NCI-H1105 (cell line): ENCODE measurements at places on chromosomes 5 and 9.
A peak's percentile ranks its signal among the peaks of the same experiment; 100 is the strongest.

DNA sequence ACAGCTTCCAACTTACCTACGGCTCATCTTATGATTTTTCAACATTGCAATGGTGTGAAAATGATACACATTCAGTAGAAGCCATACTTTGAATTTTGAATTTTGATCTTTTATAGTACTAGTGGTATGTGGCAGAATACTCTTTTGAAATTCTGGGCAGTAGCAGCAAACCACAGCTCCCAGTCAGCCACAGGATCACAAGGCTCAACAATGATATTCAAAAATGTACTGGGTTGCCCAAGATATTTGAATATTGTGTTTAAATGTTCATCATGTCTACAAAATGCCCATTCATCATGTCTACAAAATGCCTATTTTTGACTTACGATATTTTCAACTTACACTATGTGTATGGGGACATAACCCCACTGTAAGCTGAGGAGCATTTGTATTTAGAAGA is 81.3 kb upstream of the PRR16 start:
- no peak for DNase-seq

GRCh38 chr5:119356612-119357188 is 881 bp downstream of the TNFAIP8 start:
- peak; percentile 9 for DNase-seq

- no peak for DNase-seq
These were observed 185.5 kb downstream of the TAF11L14 start for GRCh38 chr5:17819783-17820182.

DNA sequence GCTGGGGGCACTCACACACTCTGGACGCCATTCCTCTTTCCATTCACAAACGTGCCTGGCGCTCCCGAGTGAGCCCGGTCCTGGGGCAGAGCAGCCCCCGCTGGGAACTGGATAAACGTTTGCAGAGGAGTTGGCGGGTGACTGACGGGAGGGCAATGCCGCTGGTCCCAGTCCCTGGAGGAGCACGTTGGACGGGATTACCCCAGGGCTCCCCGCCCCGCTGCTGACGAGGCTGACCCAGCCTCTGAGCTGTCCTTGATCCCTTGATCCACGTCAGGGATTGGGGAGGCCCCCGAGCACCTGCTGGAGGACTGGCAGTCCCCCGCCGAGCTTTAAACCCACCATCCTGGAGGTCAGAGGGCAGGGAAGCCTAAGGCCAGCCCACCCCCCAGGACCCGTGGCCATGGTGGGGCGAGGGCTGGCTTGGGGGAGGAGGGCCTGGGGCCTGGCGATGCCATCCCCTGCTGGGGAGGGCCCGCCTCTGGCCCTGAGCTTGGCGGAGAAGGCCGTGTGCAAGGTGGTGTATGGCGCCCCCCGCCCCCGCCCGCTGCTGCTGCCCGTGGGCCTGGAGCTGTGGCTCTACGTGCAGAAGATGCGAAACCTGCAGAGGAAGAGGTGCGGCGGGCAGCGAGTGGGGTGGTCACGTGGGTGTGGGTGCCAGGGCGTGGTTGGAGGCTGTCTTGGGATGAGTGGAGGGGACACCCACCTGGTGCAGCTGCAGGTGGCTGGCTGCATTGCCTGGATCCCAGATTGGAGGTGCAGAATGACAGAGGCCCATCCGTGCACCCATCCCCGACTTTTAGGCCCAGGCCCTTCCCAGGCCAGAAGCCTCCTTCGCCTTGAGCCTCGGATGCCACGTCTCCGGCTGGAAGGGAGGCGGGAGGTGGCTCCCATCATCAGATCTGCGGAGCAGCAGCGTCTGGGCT is 4.5 kb downstream of the GPSM1 start:
- DNase-seq, result no peak

GRCh38 chr9:137447722-137448601 is 6.8 kb upstream of the ENTPD8 start:
- DNase-seq, result no peak

- DNase-seq, result no peak
These were observed 93.5 kb upstream of the LRRTM2 start for GRCh38 chr5:138968601-138969000.

GRCh38 chr5:20102293-20102692 is 114.3 kb upstream of the CDH18 start:
- DNase-seq, result no peak

- DNase-seq, result no peak
These were observed 1381.8 kb downstream of the EFNA5 start for GRCh38 chr5:106288979-106289378.

DNA sequence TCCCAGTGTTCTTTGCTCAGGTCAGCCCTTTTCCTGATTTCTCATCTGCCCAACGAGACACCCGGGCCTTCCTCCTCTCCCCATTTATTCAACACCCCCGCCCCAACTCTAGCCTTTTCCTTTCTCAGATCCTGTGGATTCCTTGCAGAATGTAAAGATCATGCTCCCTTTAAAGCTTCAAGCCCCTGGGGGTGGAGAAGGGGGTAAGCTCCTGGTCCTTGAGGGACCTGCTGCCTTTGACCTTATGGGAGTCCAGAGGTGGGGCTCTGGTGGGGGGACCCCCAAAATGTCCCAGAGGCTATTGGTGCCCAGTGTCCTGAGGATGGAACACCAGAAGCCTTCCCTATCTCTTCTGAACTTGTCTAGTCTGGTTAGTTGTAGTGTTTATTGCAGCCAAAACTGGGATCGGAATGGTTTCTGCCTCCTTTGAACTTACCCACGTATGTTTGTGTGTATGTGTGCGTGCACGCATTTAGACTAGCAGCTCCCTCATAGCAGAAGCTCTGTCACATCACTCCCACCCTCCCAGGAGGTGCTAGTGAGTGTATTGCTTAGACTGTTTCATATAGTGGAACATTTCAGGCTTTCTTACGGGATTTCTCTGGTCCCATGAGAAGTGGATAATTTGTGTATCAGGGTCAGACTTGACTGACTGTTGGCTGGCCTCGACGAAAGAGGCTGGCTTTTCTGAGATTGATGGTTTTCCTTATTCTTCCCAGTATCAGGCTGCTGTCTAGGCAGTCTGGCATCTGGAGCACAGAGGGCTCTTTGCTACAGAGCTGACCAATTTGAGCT is 1.1 kb downstream of the GALNT10 start:
- DNase-seq, result no peak

- DNase-seq, result no peak
These were observed 121.2 kb downstream of the RAPGEF6 start for GRCh38 chr5:131513780-131514179.

DNA sequence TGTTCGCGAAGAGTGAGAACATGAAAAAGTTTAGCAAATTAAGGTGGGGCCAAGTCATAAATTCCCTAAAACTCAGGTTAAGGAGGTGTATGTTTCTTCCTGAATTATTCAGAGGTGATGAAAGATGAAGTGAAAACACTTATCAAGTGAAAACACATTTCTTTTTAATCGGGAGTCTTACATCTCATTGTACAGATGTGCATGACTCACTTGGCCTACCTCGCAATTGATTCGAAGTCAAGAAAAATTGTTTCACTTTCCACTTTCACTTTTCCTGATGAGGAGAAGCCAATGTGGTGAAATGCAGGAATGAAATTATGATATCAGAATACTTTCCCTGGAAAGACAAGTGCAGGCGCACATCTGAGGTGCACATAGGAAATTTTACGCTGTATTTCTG is 78.7 kb downstream of the SLC25A46 start:
- DNase-seq, result no peak

DNA sequence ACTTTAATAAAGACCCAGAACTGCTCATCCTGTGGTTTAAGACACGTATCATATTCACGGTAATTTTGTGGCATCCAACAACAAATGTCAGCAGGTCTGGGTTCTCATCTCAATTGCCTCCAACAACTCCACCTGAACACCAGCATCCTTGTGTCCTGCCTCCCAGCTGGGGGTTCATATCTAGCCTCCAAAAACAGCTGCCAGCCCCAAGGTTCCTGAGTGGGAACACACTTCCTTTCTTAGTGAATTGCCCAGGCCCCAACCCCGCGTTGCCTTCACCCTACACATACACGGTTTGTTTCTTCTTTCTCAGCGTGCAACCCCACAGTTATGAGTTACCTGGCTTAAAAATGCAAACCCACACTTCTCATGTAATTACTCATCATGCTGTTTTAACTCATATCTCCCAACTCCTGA is 77.9 kb downstream of the SEMA4D start:
- no peak for DNase-seq

DNA sequence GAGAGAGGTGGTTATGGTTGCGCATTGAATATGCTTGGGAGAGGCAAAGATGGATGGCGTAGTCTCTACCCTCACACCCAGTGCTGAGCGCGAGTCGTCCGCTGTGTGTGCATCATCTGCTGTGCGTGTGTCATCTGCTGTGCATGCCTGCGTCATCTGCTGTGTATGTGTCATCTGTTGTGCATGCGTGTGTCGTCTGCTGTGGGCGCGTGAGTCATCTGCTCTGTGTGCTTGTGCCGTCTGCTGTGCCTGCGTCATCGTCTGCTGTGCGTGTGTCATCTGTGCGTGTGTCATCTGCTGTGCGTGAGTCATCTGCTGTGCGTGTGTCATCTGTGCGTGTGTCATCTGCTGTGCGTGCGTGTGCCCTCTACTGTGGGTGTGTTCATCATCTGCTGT is 68.0 kb upstream of the IRX4 start:
- no peak for DNase-seq

GRCh38 chr5:179730852-179731251 is 1.8 kb upstream of the MAML1 start:
- DNase-seq, result no peak

DNA sequence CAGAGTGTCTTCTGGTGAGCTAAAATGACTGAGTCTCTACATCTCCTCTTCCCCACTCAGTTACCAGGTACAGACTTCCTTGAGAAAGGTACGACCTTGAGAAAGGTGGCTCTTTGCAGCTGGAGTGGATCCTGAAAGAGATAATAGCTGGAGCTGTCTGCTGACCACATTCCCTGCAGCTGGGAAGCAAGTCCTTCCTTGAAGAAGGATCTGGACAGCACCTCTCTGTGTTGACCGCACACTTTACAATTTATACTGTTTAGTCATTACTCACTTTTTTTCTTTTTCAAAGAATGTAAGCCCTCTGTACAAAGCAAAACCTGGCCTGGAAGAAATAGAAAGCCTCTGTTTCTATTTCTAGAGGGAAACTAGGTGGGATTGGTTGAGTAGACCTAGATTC is 148.8 kb downstream of the MACIR start:
- no peak for DNase-seq

- DNase-seq, result no peak
These were observed 100.3 kb downstream of the KIF4B start for GRCh38 chr5:155113888-155114287.

DNA sequence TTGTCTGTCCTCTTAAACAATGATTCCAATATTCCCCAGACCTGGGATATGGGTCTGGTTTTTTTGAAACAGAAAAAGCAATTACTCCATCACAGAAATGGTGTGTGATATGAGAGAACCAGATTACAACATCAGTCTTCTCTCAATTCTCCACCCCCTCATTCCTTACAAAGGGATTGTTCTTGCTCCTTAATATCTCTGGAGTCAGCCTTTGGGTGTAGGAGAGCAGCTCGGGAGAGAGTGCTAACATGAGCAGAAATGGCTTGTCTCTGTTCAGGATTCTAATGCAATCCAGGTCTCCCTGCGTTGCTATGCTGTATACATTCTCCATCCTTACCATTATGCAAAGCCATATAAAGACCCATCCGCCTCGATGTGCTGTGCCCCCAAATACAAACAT is 32.7 kb downstream of the ZFAND5 start:
- no peak for DNase-seq

- DNase-seq, result no peak
These were observed 52.8 kb upstream of the CARTPT start for GRCh38 chr5:71666321-71666720.

- peak; percentile 44 for DNase-seq
These were observed 707 bp downstream of the PIP5K1B start for GRCh38 chr9:68705531-68706362.

DNA sequence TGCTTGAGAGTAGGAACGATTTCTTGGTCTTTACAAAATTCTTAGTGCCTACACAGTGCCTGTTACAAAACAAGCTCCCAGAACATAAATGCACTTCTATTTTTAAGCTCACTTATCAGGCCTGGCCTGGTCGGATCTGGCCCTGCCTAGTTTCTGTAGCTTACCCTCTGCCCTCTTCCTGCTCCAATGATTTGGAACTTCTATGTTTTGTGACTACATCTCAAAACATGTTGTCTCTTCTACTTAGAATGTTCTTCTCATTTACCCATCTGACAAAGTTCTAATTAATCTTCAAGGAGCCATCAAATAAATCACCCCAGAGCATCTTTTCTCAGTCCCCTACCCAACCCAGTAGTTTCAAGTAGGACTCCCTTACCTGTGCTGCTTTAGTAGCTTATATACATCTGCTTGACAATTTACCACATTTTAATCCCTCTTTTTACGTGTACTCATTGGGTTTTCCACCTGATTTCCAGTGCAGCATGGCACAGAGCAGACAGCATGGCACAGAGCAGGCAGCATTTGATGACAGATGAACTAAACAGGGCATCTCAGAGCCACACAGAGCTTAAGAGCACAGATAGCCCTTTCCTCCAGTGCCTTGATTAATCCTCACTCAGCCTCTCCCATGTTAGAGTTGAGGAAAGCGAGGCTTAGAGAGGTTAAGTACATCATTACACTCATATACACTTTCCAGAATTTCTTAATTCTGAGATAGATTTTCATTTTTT is 171.9 kb downstream of the MAPKAP1 start:
- no peak for DNase-seq

DNA sequence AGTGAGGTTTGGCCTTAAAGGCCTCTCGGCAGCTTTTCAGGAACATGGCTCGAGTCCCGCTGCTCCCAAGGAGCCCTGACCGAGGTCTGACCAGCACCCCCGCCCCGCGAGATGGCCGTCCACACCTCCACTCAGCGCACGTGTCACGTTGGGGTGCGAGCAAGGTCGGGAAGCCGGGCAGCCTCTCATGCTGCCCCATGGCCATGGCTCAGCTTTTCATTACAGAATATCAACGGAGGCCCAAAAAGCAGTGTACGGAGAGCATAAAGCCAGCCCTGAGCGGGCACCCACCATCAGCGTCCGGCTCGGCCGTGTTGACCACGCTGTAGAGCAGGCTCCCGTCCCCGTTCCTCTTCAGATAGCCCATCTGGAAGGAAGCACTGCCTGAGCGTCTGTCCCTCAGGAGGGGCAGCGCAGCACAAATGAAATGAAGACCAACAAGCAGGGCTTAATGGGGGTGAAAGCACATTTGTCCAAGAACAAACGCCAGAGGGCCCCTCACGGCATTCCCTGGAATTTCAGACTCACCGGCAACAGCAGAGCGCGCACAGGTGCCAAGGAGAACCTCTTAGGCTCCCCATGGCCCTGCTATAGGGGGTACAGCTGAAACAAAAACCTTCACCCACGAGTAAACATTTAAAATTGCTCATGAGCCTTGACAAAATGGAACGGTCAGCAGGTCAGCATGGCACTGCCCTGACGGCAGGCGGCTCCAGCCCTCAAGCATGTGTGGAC is 11.6 kb downstream of the BRD9 start:
- no peak for DNase-seq
